ENCODE measurements at places on chromosomes 6 and 20. TPM values are rescaled to one million over a fixed set of nuclear protein-coding genes. Genes with fewer than 3 reads are reported as not detected.

DNA sequence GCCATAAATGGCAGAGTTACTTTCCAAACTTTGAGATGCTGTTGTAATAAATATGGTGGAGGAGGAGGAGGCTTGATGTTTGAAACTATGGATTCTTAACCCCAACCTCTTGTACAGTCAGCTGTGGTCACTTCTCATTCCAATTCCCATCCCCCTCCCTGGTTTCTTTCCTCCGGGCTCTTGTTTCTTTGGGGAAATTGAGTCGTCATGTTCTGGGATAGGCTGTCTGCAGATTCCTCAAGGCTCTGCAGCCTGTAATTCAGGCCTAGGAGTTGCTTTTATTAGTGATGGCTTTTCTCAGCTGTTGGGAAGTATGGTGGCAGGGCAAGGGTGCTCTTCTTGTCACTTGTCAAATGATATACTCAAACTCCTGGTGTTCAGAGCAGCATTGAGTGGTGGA is 2.6 kb downstream of the PTK7 start:
- DNase-seq = no peak

BPIFB2 gene
- not detected for total RNA-seq

- no peak for DNase-seq
Observed at GRCh38 chr20:34843421-34843820, 18.0 kb upstream of the NCOA6 start.

- no peak for DNase-seq
Observed at GRCh38 chr6:80316686-80317231, 210.3 kb downstream of the BCKDHB start.

BANF2 gene
- total RNA-seq = not detected

DUSP15 gene
- total RNA-seq = not detected

PPP1R3G gene
- not detected for total RNA-seq

SLPI gene
- 0.63 TPM for total RNA-seq

- no peak for DNase-seq
Observed at GRCh38 chr6:42236682-42237473, 19.2 kb upstream of the MRPS10 start.

GRCh38 chr20:35776513-35777101 is 4.8 kb downstream of the PHF20 start:
- no peak for DNase-seq

GRIK2 gene
- not detected for total RNA-seq

CPXM1 gene
- 0.95 TPM for total RNA-seq

HAO1 gene
- not detected for total RNA-seq

Data from activated T-cell treated with anti-CD3 and anti-CD28 coated beads, Interleukin-2, amount 50 U/mL, for 4 hours (primary cell).